ENCODE measurements at places on chromosomes 5 and 9.

- no peaks in the 10 kb centered on the region for H3K27me3 ChIP-seq
- no peak overlapping the region for H3K27ac ChIP-seq
- H3K4me3 ChIP-seq = no peak overlapping the region
- no peaks in the 10 kb centered on the region for H3K36me3 ChIP-seq
- no peaks in the 10 kb centered on the region for H3K4me1 ChIP-seq
- no peak for DNase-seq
Observed at GRCh38 chr5:139982975-139983240, 60.2 kb downstream of the NRG2 start.

GRCh38 chr5:12095808-12096281 is 191.6 kb upstream of the CTNND2 start:
- H3K4me1 ChIP-seq = no peaks in the 10 kb centered on the region
- DNase-seq = no peak
- no peak overlapping the region for H3K4me3 ChIP-seq
- no peak overlapping the region for H3K27ac ChIP-seq
- no peaks in the 10 kb centered on the region for H3K27me3 ChIP-seq

DNA sequence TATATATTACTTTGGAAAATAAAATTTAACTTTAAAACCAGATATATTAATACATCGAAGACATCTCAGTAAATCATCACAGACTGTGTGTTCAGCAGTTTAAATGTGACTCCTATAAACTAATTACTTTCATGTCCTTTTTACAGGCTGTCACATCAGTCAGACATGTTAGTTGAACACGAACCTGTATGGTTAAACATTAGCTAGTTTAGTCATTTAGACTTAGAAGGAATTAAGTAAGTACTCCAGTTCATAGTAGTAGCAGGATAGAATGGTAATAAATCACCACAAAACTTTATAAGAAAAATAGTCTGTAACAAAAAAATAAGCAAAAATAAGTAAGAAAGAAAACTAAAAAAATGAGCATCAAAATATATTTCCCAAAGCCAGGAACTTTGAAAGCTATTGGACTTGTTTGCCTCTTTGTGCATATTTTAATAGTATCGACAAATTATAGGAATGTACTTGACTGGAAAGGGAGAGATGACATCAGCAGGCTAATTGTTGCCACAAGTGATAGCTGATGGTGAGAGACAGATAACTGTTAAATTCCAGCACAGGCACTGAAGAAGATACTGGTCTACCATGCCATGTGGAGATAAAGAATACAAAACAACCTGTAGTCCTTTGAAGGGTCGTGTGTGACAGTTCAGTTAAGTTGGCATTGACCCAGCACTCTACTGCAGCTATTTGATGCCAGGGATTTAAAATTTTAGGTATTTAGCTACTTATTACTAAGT is 83.9 kb downstream of the RIC1 start:
- no peaks in the 10 kb centered on the region for H3K36me3 ChIP-seq
- no peaks in the 10 kb centered on the region for H3K4me1 ChIP-seq
- H3K27ac ChIP-seq = no peak overlapping the region

DNA sequence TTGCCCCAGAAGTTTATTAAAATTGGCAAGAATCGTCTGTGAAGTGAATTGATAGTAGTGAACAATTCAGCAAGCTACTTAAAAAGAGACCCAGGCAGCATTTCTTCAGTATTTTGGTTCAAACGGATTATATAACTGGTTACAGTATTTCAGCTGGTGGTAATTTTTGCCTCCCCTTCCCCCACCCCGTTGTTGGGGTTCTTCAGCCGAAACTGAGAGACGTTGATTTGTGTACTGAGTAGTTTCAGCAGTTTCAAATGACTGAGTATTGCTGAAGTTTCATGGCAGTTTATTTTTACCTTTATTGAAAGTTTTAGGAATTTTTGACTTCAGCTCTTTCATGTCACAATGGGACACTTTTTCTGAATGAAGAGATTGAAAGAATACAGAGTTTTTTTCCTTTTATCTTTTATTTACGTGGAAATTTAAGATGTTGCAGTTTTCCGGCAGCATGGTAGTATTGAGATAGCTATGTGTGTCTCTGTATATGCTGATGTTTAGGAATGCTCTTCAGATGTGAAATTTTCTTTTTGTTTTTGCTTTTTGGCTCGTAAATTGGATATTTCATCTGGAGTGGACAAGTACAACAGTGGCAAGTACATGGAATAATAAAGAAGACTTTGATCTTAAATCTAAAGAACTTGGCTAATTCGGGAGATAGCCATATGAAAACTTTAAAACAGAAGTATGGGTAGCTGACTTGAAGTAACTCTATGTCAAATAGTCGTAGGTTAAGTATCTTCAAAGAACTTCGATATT is 1.9 kb downstream of the GPBP1 start:
- no peaks in the 10 kb centered on the region for H3K4me1 ChIP-seq
- H3K27ac ChIP-seq = no peak overlapping the region
- H3K27me3 ChIP-seq = no peaks in the 10 kb centered on the region
- peak overlapping the region; percentile 60 for H3K4me3 ChIP-seq

GRCh38 chr5:151584057-151584937 is 6.8 kb downstream of the FAT2 start:
- no peak for DNase-seq
- H3K36me3 ChIP-seq = no peaks in the 10 kb centered on the region
- no peak overlapping the region for H3K4me3 ChIP-seq
- H3K27me3 ChIP-seq = no peaks in the 10 kb centered on the region
- no peak overlapping the region for H3K27ac ChIP-seq

GRCh38 chr9:21779397-21779796 is 23.0 kb upstream of the MTAP start:
- H3K4me3 ChIP-seq = no peak overlapping the region
- DNase-seq = no peak
- H3K4me1 ChIP-seq = no peaks in the 10 kb centered on the region
- no peaks in the 10 kb centered on the region for H3K27me3 ChIP-seq
- no peak overlapping the region for H3K27ac ChIP-seq

DNA sequence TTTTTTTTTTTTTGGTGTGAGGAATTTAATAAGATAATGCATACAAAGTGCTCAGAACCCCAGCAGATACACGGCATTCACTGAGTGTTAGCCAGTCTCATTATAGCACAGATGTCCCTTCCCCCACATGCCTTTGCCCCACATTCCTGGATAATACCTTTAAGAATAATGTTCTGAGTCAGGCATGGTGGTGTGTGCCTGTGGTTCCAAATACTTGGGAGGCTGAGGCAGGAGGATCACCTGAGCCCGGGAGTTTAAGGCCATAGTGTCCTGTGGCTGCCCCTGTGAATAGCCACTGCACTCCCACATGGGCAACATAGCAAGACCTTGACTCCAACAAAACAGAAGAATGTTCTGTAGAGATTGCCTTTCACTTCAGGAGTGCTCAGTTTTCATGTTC is 24.2 kb upstream of the ANKRD18A start:
- H3K4me3 ChIP-seq = no peak overlapping the region
- no peaks in the 10 kb centered on the region for H3K36me3 ChIP-seq
- H3K4me1 ChIP-seq = no peaks in the 10 kb centered on the region
- H3K27ac ChIP-seq = no peak overlapping the region
- H3K27me3 ChIP-seq = no peaks in the 10 kb centered on the region

DNA sequence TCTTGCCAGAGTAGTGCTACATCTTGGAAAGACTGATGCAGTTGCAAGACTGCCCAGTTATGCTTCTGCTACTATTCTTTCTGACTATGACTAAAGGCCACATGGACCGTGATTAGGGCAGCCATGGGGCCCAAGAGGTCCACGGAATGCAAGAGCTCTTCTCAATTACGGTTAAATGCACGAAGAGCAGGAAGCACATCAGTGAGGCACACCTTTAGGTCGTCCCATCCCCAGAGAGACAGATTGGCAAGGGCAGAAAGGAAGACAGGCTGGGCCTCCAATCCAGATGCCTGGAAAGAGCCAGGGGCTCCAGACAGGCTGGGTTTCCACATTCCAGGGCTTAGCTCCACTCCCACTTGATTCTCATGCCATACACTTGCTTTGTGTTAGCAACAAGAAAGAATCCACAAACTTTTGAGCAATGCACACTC is 132.3 kb upstream of the SLIT3 start:
- no peak for DNase-seq
- no peaks in the 10 kb centered on the region for H3K27me3 ChIP-seq

DNA sequence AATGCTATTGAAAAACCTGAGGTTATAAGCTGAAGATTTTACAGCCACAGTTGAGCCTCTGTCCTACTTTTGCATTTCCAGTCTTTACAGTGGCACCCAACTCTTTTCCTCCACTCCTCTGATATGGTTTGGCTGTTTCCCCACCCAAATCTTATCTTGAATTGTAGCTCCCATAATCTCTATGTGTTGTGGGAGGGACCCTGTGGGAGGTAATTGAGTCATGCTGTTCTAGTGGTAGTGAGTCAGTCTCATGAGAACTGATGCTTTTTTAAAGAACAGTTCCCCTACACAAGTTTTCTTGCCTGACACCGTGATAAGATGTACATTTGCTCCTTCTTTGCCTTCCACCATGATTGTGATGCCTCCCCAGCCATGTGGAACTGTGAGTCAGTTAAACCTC is 646.1 kb upstream of the SEMA6A start:
- no peaks in the 10 kb centered on the region for H3K27me3 ChIP-seq
- H3K36me3 ChIP-seq = no peaks in the 10 kb centered on the region
- no peak for DNase-seq
- H3K27ac ChIP-seq = no peak overlapping the region
- no peaks in the 10 kb centered on the region for H3K4me1 ChIP-seq

GRCh38 chr5:139593716-139594319 is 32.7 kb downstream of the UBE2D2 start:
- H3K36me3 ChIP-seq = no peaks in the 10 kb centered on the region
- no peak overlapping the region for H3K4me3 ChIP-seq
- no peak for DNase-seq
- no peaks in the 10 kb centered on the region for H3K27me3 ChIP-seq
- H3K4me1 ChIP-seq = no peaks in the 10 kb centered on the region

DNA sequence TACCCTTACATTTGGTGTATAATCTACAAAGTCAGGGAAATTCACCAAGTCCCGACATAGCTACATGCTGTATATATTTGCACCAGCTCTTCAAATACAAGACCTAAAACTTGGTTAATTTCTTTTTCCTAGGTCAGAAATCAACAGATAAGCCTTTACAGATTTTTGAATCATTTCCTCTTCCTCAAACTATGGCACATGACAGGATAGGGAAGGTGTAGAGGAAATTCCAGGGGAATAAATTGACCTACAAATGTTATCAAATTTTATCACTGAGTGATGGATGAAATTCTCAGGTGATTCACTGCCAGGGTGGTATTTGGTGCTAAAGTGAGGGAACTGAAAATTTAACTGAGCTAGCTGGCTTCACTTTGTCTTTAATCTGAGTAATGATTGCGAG is 360.0 kb downstream of the BNC2 start:
- DNase-seq = no peak
- H3K4me1 ChIP-seq = no peaks in the 10 kb centered on the region
- H3K36me3 ChIP-seq = no peaks in the 10 kb centered on the region
- no peaks in the 10 kb centered on the region for H3K27me3 ChIP-seq

DNA sequence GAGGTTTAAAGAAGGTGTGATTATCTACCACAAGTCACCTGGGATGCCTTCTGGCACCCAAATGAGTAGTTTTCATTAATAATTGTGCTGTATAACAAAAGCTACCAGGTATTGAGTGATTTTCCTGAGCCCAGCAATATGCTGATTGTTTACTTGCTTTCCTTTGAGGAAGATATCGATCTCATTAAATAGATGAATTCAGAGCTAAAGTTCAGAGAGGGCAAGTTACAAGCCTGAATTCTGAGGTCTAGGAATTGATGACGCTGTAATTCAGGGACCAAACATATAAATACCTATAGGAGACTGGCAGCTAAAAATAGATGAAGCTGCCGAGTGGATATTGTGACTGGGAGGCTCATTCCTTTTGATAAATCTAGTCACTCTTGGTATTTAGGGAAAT is 1.1 kb downstream of the ERCC6L2 start:
- no peaks in the 10 kb centered on the region for H3K27me3 ChIP-seq
- no peak for DNase-seq
- no peaks in the 10 kb centered on the region for H3K36me3 ChIP-seq

GRCh38 chr5:65076251-65076869 is 307.6 kb downstream of the CWC27 start:
- peak overlapping the region; percentile 3 for H3K27ac ChIP-seq
- no peaks in the 10 kb centered on the region for H3K4me1 ChIP-seq
- no peak overlapping the region for H3K4me3 ChIP-seq
- no peaks in the 10 kb centered on the region for H3K27me3 ChIP-seq
- peak; percentile 69 for DNase-seq

DNA sequence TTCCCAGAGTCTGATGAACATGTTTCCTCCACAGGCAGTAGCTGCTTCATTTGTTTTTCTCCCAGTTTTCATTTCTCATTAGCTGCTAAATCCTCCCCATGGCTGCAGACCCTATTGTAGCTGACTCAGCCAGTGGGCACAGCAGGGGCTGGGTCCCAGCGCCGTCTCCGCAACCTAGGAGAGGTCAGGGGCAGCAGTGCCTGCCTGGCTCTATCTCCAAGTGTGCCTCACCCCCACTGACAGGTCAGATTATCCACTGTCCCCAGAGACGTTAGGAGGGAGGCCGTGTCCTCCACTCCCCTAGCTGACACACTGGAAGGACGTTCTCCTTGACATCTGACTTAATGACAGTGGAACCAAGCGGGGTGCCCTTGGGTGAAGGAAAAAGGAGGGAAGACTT is 31.1 kb downstream of the KCNIP1 start:
- no peak overlapping the region for H3K4me3 ChIP-seq
- no peaks in the 10 kb centered on the region for H3K36me3 ChIP-seq
- no peak overlapping the region for H3K27ac ChIP-seq
- peak; percentile 58 for DNase-seq
- H3K27me3 ChIP-seq = no peaks in the 10 kb centered on the region

DNA sequence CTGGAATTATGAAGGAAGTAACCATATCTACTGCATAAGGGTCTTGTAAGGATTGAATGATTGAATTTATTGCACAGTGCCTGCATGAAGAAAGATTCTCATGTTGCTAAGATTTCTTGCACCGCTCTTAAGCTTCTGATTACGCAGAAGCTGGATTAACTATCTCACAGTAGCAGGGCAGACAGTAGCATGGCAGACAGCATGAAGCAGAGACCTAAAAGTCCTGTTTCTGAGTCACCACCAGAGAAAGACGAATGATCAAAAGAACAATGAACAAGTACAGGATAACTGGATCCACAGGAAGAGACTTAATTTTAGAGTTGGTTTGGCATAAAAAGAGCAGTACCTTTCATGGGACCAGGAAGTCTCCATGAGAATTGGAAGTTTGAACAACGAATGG is 142.4 kb downstream of the MAPKAP1 start:
- no peak overlapping the region for H3K4me3 ChIP-seq
- no peak for DNase-seq
- H3K4me1 ChIP-seq = no peaks in the 10 kb centered on the region

DNA sequence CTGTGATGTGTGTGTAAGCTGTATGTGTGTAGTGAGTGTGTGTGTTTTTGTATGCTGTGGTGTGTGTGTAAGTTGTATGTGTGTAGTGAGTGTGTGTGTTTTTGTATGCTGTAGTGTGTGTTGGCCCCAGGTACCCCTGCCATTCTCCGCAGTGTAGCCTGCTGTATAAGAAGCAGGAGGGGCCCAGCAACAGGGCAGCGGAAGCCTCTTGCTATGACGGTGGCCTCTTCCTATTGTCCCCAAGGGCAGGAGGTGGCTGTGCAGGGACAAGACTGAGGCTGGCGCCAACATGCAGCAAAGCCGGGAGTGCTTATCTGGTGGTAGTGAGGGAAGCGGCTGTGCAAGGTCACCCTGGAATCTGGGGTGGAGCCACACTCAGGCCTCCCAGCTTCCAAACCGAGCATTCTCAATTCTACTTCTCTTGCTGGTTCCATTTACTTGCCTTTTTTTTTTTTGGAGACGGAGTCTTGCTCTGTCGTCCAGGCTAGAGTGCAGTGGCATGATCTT is 5.1 kb downstream of the SPAAR start:
- no peak overlapping the region for H3K27ac ChIP-seq
- H3K4me1 ChIP-seq = peaks cover 1% of the 10 kb centered on the region
- no peaks in the 10 kb centered on the region for H3K27me3 ChIP-seq
- peak; percentile 73 for DNase-seq
